MM.1S (cell line): ENCODE measurements at places on chromosomes 6 and 20.

GRCh38 chr20:57783196-57783595, 73.4 kb upstream of the PMEPA1 start:
- no peak for DNase-seq

DNA sequence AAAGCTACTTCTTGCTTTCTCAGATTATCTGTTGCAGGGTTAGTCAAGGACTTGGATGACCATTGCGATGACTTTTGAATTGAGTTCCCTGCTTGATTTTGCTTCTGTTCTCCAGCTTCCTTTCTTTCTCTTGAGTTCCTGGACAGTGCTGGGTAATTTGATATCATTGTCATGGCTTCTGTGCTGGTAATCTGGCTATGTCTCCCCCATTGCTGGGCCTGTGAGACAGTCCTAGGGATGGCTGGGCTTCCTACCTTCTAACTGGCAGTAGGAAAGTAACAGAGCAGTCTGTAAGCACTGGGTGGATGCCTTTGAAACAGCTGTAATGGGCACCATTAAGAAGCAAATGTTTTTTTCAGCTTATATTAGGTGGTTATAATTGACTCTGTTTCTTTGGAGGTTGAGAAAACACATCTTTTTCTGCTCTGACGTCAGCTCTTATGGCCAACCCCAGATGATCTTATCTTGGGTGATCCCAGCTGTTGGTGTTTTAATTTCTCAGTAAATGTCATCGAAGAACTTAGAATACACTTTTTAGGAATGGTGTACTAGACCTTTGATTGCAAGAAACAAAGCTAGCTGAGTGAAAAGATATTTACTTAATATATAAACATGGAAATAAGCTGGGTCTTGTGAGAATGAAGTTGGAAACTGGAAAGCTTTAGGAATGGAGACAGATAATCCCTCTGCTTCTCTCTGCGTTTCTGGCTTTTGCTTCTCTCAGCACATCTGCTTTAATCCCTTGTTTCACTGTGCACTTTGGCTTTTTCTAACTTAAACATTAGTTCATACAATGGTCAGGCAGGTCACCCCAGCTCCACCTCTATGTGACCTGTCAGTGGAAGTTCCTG, 195.0 kb upstream of the MAN1A1 start:
- DNase-seq: no peak

DNA sequence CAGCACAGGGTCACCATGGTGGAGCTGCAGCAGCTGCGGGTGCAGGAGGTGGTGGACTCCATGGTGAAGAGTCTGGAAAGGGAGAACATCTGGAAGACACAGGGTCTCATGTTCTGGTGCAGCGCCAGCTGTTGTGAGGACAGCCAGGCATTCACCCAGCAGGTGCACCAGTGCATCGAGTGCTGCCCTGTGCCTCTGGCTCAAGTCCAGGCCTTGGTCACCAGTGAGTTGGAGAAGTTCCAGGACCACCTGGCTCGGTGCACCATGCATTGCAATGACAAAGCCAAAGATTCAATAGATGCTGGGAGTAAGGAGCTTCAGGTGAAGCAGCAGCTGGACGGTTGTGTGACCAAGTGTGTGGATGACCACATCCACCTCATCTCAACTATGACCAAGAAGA, 22.9 kb upstream of the RIPK1 start:
- no peak for DNase-seq

DNA sequence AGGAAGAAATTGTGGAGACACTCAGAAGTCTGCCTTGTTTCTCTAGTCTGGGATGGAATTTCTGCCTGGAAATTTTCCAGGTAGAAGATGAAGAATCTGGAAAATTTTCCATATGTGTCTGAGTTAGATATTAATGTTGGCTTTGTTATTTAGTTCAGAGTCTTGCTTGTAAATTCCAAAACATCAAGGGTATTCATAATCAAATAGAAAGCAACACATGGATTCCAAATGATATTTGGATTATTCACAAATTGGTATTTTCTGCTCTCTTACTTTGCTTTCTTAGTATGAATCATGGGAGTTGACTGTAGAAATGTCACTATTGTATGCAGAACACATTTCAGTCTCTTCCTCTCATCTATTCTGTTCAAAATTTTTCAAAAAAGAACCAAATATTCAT, 116.0 kb downstream of the GRIK2 start:
- no peak for DNase-seq

- peak; percentile 74 for DNase-seq
Observed at GRCh38 chr20:33838035-33838864, 27.1 kb downstream of the CHMP4B start.

- no peak for DNase-seq
Observed at GRCh38 chr20:59776059-59776603, 157.3 kb downstream of the SYCP2 start.

GRCh38 chr6:35148167-35148741, 7.1 kb upstream of the TCP11 start:
- no peak for DNase-seq

DNA sequence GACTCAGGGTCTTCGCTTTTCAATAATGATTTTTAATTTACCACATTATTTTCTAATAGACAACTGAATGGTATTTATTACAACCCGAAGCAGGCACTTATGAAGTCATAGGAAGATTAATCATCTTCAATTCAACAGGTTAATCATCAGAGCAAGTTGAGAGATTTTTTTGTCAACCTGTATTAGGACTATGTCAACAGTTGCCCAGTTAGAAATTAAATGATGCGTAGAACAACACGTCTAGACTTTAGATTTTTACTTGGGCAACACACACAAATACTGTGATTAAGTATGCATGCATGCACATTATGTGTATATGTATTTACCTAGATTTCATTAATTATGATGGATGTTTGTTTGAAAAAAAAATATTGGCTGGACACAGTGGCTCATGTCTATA, 4.3 kb downstream of the ILRUN start:
- DNase-seq: no peak

- DNase-seq: no peak
Observed at GRCh38 chr6:15673666-15674065, 10.8 kb upstream of the DTNBP1 start.

DNA sequence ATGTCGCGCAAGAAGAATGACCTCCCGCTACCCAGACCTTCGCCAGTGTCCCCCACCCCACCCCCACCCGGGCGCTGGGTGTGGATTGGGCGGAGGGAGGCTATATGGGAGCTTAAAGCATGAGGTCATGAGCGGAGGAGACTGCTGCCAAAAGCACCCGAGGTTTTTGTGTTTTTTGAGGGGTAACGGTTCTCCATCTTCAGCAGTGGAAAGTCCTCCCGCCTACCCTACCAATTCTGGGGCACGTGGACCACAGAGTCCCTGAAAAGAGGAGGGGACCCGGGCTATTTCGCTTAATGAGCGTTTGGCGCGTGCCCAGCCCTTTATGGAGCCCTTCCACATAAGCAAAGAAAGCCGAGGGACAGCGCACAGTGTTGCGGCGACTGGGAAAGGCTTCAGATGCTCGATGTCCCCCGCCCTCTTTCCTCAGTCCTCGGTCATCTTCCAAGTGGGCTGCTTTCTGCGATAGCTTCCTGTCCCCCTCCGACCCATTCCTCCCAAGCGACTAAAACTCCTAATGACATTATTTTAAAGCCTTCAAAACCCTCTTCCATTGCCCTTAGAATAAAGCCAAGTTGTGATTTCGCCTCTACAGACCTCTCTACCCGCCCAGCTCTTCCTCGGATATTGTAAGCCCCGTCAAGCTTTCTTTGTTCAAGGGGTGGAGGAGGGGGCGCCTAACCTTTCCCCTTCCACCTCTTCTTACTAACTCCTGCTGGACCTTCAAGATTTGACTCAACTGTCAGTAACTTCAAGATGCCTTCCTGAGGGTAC, 2.1 kb upstream of the TRERF1 start:
- DNase-seq: no peak

- no peak for DNase-seq
Observed at GRCh38 chr6:37518116-37518515, 18.4 kb upstream of the CCDC167 start.

- peak; percentile 87 for DNase-seq
Observed at GRCh38 chr6:135180542-135181332, at the start of gene MYB. Gene MYB, plus strand, starts transcription at chr6:135181308. Its CDS starts 206 bp downstream, at chr6:135181514.

DNA sequence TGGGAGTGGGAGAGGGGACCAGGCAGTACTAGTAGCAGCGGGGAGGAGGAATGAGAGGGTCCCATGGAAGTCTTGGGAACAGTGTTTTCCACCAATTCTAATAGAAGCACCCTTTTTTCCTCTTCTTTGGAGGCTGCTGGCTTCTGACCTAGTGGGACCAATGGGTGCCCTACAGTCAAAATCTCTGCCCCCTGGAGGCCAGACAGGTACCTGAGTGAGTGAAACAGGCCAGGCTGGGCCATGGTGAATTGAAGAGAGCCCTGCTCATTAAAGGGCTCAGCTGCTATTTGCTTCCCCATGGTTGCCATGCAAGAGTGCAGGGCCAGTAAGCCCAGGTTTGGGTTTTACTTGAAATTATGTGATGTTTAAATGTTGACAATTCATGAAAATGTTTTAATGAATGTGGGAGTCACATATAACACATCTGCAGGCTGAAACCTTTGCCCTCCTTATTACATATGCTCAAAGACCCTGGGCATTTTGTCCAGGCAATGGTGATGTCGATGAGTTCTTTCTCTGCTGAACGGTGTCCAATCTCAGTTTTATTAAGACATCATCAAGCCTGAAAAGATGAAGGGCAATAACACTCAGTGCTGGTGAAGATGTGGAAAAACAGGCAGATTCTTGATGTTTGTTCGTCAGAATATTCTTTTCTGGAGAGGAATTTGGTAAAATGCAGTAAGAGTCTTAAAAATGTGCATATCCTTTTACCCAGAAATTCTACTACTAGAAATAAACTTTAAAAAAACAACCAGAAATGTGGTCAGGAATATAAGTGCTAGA, 42.3 kb upstream of the OCSTAMP start:
- no peak for DNase-seq

GRCh38 chr6:151093706-151094105, 146.1 kb upstream of the AKAP12 start:
- no peak for DNase-seq

DNA sequence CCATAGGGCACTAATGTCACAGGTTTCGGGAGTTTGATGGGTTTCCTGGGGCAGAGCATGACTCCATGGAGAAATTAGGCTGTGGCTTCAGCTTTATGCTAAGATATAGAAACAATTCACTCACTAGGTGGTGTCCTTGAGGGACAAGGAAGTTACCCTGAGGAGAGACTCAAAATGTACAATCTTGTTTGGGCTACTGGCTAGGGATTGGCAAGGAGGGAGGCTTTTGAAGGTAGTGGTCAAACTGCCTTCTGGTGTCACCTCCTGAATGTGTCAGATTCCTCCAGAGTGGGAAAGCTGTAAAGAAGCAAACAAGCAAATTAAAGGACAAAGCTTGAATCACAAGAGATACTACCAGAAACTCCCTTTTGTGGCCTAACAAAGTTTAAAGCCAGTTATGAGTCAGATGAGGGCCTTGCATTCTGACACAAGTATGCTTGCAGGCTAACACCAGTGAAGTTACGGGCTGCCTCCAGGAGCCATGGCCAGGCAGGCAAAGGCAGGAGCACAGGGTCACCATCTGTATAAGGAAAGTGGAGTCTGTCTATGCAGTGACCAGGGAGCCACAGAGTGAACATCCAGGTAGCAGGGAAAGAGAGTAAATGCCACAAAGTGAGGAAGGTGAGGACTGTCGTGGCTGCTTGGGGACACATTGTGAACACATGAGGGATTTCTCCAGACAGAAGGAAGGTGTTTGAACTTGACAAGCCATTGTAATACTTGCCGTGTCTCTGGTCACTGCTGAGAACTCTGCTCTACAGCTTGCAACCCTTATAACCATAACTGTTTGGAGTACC, 107.7 kb upstream of the DTNBP1 start:
- DNase-seq: no peak

DNA sequence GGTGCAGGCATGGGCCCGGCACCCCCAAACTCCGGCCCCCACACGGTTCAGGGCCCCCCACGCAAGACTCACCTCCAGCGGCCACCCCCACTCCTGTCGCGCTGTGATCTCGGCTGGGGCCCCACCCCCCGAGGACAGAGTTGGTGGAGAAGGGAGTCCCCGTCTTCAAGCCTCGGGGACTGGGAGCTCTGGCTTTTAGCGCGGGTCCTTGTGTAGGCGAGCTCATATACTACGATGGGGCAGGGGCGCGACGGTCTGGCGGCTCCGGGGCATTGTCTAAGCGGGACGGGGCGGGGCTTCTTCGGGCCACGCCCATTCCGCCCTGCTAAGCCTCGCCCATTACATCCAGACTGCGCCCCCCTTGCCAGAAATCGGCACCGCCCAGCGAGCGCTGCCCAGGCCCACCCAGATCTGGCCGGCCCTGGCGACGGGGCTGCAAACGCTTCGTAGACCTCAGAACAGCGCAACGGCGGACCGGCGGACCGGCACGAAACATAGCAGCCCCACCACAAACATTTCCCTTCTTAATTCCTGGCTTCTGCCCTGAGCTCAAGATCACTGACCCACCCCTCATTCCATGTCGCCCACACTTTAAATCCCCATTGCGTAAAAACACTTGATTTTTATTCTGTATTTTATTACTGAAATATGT, 1.0 kb upstream of the DDAH2 start:
- DNase-seq: peak; percentile 67

DNA sequence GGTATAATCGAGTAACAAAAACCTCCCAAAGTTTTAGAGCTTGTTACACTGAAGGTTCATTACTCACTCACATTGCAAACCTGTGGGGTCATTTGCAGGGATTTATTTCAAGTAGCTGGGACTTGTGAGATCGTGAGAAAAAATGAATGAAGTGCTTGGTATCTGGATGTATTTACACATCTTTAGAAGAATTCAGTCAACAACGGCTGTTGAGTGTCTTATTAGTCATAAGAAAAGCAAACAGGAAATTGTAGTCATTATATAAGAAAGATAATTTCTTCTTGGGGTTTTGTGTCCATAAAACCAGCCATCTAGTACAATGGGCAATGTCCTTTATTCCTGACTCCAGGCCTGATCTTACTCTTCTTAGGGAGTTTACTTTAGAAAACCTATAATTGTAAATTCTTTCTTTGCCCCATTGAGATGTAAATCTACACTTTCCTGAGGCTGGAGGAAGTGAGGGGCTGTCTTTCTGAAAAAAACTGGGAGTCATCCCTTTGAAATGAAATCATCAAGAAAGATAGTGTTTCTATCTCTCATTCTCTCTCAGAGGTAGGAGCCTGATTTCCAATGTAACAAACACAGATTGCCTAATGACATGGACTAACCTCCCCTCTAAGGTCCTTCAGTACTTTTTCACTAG, 202.5 kb upstream of the ASCC3 start:
- DNase-seq: no peak

- no peak for DNase-seq
Observed at GRCh38 chr6:144753023-144753705, 468.0 kb downstream of the UTRN start.

DNA sequence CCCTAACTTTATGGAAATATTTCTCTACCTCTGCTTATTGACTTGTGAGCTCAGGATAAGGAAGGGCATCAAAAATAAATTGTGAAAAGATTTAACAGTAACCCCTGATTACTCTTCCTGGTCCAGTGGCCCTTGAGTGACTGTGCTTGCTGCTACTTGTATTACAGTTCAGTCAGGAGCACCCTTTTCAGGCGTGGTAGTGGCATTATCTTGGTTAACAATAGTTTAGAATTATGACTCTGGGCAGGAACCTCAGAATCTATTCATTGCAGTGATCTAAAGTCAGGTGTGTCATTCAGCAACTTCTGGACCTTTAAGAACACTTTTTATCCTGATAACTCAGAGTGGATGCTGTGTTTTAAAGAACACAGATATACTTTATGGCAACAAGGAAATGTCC, 43.4 kb downstream of the FAM135A start:
- DNase-seq: no peak

GRCh38 chr6:157996201-157996712, 14.6 kb downstream of the SYNJ2 start:
- DNase-seq: no peak
